Cortex of kidney (tissue), 1 donor: ENCODE measurements at places on chromosomes 3 and 15.

DNA sequence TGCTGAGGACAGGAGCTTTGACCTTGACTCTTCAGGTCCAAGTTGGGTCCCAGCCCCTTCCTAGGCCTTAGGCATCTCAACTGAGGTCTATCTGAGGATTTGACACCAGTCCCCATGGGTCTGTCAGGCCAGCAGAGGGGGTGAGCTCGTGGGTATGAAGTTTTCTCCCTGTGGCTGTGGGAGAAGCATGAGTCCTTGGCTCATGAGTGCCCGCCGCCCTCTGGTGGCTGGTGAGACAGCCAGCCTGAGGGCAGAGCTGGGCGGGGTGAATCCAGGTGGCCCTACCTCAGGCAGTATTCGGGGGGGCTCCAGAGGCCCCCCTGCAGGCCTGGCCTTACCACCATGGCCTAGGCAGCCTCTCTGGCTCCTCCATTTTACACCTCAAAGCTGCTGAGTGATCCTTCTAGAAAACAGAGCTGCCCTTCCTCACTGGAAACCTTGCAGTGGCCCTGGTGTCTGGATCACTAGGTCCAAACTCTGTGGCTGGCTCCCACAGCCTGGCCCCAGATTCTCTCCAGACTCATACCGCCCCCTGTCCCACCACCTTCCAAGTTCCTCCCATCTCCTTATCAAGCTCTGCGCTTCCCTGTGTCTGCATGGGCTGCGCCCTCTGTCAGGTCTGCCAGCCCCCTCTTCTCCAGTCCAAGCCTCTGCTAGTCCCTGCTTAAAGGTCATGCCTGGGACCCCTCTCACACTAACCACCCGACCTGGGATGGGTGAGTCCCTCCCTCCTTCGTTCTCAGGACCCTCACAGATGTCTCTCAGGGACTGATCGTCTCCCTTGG lies 16.1 kb downstream of the SH2D7 start:
- no peak for DNase-seq

- DNase-seq = no peak
Measured at GRCh38 chr3:196311-197148, at the start of gene CHL1. CHL1 (plus strand) TSS chr3:196763; CDS start chr3:319777, 123,014 bp downstream.

- no peak for DNase-seq
Measured at GRCh38 chr3:107959550-107960154, 131.2 kb downstream of the CD47 start.

DNA sequence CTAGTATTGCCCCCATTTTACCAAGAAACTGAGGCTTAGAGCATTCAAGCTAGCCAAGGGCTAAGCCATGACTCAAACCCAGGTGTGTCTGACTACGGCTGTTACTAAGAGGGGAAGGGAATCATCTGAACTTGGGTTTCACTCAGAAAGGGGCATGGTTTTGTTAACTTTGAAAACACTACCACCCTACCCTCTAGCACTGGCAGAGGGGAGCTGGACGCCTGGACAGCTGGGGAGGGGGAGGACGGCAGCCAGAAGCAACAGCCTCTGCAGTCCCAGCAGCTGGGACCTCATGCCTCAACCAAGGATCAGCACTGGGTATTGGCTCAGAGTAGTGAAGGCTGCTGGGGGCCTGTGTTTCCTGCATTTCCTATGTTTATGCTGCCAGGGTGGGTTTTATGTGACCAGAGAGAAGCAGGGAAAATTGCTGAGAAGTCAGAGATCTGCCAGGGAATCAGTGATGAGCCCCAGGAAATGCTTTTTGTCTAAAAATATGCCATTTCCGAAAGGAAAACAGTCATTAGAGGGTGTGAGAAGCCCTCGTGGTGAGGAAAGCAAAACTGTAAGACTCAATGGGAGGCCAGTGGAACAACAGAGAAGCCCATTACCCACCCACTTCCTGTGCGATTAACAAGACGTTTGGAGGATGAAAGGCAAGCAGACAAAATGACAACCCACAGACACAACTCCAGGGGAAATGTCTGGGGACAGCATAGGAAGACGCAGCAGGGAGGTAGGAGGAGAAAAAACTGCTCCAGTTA lies 41.2 kb downstream of the LIPC start:
- no peak for DNase-seq

- no peak for DNase-seq
Measured at GRCh38 chr3:180004542-180004941, 32.2 kb downstream of the PEX5L start.

- no peak for DNase-seq
Measured at GRCh38 chr3:126098391-126098858, 14.5 kb upstream of the SLC41A3 start.

- no peak for DNase-seq
Measured at GRCh38 chr3:62003835-62004234, 369.5 kb downstream of the FEZF2 start.

GRCh38 chr3:18223974-18224373 lies 201.2 kb downstream of the SATB1 start:
- no peak for DNase-seq

- DNase-seq = no peak
Measured at GRCh38 chr3:115019900-115020299, 127.2 kb downstream of the ZBTB20 start.

DNA sequence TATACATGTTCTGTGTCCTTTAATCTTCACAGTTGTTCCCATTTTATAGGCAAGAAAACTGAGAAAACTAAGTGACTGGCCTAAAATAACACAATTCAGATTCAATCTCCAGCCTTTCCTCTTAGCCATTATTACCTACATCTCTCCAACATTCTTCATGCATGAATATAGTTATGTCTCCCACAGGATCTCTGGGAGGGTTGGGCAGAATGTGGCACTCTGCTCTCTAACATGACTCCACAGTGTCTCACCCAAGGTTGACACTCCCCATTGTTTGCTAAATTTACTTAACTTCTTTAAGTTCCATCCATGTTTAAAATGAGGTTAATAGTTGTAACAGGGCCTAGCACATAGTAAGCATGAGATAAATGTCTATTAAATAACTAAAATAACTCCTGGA lies 276.3 kb downstream of the ERC2 start:
- DNase-seq = no peak

GRCh38 chr15:51793521-51794305 lies 35.7 kb upstream of the TMOD3 start:
- DNase-seq = no peak

DNA sequence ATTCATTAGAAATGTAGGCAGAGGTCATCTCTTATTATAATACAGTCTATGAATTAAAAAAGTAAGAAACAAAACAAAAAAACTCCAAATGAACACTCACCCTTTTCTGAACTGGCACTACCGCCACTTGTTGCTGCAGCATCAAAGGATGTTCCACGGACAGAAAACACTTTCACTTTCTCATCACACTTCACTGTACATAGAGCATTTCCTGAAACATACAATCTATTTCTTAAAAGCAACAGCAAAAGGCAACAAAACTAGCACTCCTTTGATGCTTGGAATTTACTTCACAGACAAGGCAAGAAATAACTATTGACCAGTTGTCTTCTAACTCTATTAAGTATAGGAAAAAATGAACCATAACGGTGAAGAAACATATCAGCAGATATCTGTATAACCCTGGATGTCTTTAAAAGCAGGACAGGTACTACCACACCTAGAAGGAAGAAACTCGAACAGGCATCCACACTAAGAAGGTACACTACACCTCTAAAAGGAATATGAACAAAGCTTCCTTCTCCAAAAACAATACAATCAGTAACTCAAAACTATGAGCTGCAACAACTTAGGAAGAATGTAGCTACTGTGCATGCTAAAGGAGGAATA lies 24.9 kb downstream of the ETFA start:
- DNase-seq = no peak

DNA sequence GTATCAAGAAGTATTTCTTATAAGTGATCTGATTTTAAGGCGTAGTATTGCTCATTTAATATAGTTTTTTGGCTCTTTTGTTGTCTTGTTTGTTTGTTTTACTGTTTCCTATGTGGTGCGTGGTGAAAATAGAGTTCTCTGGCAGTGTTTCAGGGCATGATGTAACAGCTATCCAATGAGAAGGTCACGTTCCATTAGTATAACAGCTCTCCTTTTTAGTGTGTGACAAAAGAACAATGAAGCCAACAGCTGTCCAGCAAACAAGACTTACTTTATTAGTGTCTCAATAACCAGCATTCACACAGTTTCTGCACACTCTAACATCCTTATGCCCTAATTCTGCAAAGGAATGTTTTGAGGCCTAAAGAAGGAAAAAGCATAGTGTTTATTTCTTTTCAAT lies 127.9 kb downstream of the SLC25A26 start:
- no peak for DNase-seq
